ENCODE measurements at places on chromosomes 3 and 15. TPM values are rescaled to one million over a fixed set of nuclear protein-coding genes. Genes with fewer than 3 reads are reported as not detected.

GOLGA6B gene
- total RNA-seq = not detected

SPATA12 gene
- total RNA-seq = 0.12 TPM

DNA sequence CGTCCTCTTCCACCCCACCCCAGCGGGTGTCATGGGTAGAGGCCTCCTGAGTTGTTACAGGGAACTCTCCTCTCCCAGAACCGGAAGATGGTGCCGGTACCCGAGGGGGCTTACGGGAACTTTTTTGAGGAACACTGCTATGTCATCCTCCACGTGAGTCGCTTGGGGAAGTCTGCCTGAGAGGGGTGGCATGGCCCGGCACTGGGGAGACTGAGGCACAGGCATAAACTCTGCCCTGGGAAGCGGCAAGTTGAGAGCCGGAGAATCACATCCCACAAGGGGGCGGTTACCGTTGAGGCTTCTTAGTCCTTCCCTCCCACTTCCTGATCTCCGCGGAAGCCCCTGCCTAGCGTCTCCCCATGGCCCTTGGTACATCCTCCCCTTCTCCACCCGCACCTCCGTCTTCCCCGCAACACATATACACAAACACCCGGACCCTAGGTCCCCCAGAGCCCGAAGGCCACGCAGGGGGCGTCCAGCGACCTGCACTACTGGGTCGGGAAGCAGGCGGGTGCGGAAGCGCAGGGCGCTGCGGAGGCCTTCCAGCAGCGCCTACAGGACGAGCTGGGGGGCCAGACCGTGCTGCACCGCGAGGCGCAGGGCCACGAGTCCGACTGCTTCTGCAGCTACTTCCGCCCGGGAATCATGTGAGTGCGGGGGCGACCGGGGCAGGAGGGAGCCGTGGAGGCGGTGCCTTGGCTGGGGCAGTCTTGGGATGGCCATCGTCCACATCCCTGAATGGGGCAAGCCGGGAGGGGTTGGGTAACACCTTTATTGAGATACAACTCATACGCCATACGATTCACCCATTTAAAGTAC is 3.4 kb downstream of the VILL start:
- no peaks in the 10 kb centered on the region for H3K36me3 ChIP-seq
- peak overlapping the region; percentile 47 for H3K4me3 ChIP-seq
- no peaks in the 10 kb centered on the region for H3K4me1 ChIP-seq
- peak; percentile 61 for DNase-seq
- H3K27ac ChIP-seq = no peak overlapping the region

CCR2 gene
- total RNA-seq = not detected

- no peak overlapping the region for H3K27ac ChIP-seq
- DNase-seq = no peak
- H3K36me3 ChIP-seq = no peaks in the 10 kb centered on the region
- H3K4me1 ChIP-seq = no peaks in the 10 kb centered on the region
- H3K27me3 ChIP-seq = no peaks in the 10 kb centered on the region
Observed at GRCh38 chr3:151446002-151446340, 14.9 kb downstream of the IGSF10 start.

GRCh38 chr3:72490688-72491435 is 357.4 kb downstream of the SHQ1 start:
- H3K4me1 ChIP-seq = no peaks in the 10 kb centered on the region
- no peak overlapping the region for H3K4me3 ChIP-seq
- no peaks in the 10 kb centered on the region for H3K27me3 ChIP-seq
- no peak overlapping the region for H3K27ac ChIP-seq
- no peaks in the 10 kb centered on the region for H3K36me3 ChIP-seq

COL6A6 gene
- total RNA-seq = 0.22 TPM

DNA sequence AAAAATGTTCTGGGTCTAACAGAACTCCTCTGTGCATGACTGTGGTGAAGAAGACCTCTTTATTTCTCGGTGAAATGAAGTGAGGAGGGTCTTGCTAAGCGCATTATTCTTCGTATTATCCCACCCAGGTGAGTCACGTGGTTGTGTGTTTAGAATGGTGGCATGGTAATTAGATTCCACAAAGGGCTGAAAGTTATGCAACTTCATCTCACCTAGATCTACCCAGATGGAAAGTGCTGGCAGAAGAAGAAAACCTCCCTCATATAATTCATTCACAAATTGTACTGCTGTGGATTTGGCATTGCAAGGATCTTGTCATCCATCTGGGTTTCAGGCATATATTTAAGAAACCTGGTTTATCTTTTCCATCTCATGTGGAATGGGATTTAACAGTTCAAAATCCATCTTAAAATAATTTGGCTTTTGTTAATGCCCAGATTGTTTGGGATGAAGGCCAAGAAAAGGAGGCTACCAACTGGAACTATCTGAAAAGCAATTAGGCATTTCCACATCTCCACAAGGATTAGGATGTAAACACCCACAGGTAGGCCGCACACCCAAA is 175.3 kb downstream of the PLCL2 start:
- DNase-seq = no peak
- H3K36me3 ChIP-seq = no peaks in the 10 kb centered on the region
- no peaks in the 10 kb centered on the region for H3K27me3 ChIP-seq
- H3K4me3 ChIP-seq = no peak overlapping the region
- no peak overlapping the region for H3K27ac ChIP-seq

CPA3 gene
- not detected for total RNA-seq

GRCh38 chr3:17065315-17065714 is 180.6 kb downstream of the PLCL2 start:
- H3K4me1 ChIP-seq = peaks cover 2% of the 10 kb centered on the region
- DNase-seq = no peak
- no peaks in the 10 kb centered on the region for H3K27me3 ChIP-seq
- H3K27ac ChIP-seq = no peak overlapping the region

DNA sequence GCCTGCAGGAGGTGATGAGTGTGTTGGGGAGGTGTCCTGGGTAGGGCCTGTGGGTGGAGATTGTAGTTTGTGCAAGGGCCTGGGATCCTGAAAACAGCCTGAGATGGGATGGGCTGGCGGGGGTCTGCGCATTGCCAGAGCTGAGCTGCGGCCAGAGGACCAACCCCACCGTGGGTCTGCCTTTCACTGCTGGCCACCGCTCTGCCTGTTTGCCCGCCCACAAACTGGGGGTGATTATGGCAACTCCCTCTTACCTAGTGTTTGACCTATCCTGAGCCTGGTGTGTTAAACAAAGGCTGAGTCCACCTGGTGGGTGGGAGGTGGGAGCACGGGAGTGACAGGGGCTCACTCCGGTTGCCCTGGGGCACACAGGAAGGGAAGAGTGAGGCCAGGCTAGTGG is 9.8 kb downstream of the ABTB1 start:
- no peak for DNase-seq
- no peak overlapping the region for H3K27ac ChIP-seq
- no peaks in the 10 kb centered on the region for H3K36me3 ChIP-seq

DNA sequence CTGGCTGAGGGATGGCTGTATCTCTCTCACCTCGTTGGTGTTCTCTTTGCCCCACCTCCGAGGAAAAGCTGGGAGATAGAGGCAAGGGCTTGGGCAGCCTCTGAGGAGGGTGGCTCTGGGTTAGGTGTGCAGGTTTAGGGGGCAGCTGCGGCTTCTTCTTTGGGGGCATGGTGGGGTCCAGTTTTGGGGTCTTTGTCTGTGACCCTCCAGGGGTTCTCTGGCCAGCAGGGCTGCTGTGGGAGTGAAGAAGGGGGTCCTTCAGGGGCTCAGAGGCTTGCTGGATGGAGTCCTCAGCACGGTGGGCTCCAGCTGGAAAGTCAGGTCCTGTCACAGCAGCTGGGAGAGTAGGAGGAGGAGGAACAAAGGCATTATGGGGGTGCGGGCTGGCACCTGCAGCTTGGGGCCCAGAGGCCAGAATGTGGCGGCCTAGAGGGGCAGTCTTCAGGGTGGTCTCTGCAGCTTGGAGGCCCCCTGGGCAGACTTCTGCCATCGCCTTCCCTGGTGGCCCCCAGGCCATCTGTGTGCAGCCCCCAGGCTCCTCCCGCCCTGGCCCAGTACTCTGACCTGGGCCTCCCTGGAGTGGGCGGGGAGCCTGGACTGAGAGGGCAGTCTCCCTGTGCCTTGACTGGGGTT is 7.0 kb downstream of the XIRP1 start:
- no peak overlapping the region for H3K4me3 ChIP-seq
- H3K27me3 ChIP-seq = no peaks in the 10 kb centered on the region
- DNase-seq = no peak
- H3K4me1 ChIP-seq = peaks cover 1% of the 10 kb centered on the region

DNA sequence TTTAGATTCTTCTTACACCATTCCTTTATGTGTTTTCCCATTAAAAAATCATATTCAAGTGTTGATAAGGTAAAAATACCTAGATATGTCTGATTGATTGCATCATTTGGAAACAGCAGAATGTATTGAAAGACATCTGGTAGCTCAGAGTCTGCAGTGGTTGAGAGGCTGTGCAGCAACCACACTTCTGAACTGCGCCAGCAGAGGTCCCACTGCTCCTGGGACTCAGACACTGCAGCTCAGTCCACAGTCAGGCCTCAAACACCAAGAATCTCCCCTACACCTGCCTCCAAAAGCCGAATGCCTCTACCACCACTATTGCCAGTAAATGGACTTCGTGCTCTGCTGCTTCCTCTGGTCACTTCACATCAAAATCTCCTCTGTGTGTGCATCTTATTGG is 176.9 kb upstream of the LMCD1 start:
- H3K27ac ChIP-seq = no peak overlapping the region
- no peaks in the 10 kb centered on the region for H3K4me1 ChIP-seq
- no peak overlapping the region for H3K4me3 ChIP-seq
- peak; percentile 56 for DNase-seq
- no peaks in the 10 kb centered on the region for H3K27me3 ChIP-seq

- no peak overlapping the region for H3K27ac ChIP-seq
- H3K4me3 ChIP-seq = no peak overlapping the region
- DNase-seq = no peak
- H3K27me3 ChIP-seq = no peaks in the 10 kb centered on the region
Observed at GRCh38 chr3:121998611-121999473, 23.2 kb downstream of the ILDR1 start.

DNA sequence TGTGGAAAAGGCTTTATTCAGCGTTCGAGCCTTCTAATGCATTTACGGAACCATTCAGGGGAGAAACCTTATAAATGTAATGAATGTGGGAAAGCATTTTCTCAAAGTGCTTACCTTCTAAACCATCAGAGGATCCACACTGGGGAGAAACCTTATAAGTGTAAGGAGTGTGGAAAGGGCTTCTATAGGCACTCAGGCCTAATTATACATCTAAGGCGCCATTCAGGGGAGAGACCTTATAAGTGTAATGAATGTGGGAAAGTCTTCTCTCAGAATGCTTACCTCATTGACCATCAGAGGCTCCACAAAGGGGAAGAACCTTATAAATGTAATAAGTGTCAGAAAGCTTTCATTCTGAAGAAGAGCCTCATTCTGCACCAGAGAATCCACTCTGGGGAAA is 6.2 kb upstream of the ZNF35 start:
- H3K27me3 ChIP-seq = no peaks in the 10 kb centered on the region
- no peak for DNase-seq
- H3K36me3 ChIP-seq = peaks cover 61% of the 10 kb centered on the region
- no peak overlapping the region for H3K4me3 ChIP-seq
- no peak overlapping the region for H3K27ac ChIP-seq
- H3K4me1 ChIP-seq = no peaks in the 10 kb centered on the region

- H3K27me3 ChIP-seq = no peaks in the 10 kb centered on the region
- no peak overlapping the region for H3K4me3 ChIP-seq
- H3K4me1 ChIP-seq = peaks cover 35% of the 10 kb centered on the region
Observed at GRCh38 chr15:32861761-32862160, 144.0 kb downstream of the GREM1 start.

HOMER2 gene
- total RNA-seq = 25.4 TPM

- H3K36me3 ChIP-seq = no peaks in the 10 kb centered on the region
- no peak overlapping the region for H3K27ac ChIP-seq
- peaks cover 14% of the 10 kb centered on the region for H3K4me1 ChIP-seq
- no peaks in the 10 kb centered on the region for H3K27me3 ChIP-seq
Observed at GRCh38 chr15:63313825-63314224, 36.4 kb downstream of the APH1B start.

GRCh38 chr15:42507514-42507913 is 12.1 kb downstream of the SNAP23 start:
- no peaks in the 10 kb centered on the region for H3K27me3 ChIP-seq
- DNase-seq = no peak
- no peak overlapping the region for H3K27ac ChIP-seq
- H3K4me1 ChIP-seq = no peaks in the 10 kb centered on the region
- H3K4me3 ChIP-seq = no peak overlapping the region

DNA sequence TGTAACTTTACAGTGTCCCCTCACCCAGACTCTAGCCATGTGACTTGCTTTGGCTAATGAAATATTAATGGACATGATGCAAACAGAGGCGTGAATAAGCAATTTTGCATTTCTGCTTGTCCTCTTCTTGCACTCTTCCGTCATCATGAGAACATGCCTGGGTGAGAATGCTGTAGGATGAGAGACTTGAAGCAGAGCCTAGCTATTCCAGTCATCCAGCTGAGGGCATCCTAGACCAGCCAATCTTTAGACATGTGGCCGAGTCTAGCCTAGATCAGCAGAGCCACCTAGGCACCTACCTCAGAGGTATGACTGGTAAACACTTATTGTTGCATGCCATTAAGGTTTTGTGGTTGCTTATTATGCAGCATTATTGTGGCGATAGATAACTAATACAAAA is 450.5 kb upstream of the AZI2 start:
- DNase-seq = peak; percentile 37
- no peaks in the 10 kb centered on the region for H3K36me3 ChIP-seq
- peaks cover 2% of the 10 kb centered on the region for H3K27me3 ChIP-seq
- H3K4me1 ChIP-seq = no peaks in the 10 kb centered on the region
- no peak overlapping the region for H3K27ac ChIP-seq
- H3K4me3 ChIP-seq = no peak overlapping the region

DNA sequence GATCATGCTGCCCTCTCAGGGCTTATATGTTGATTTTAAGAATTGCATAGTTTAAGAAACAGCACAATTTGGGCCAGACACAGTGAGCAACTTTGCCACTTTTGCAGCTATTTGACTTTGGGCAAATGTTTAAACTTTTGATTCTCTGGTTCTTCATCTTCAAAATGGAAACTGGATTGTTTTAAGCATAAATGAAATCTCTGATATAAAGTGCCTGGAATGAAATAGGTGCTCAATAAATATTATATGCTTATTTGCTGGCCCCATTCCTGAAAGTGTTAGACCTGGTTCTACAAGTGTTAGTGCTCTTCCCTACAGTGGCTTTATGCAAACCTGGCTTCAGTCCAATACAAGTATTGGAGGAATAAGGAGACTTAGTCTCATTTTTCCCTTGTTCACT is 33.1 kb upstream of the TSC22D2 start:
- peaks cover 38% of the 10 kb centered on the region for H3K4me1 ChIP-seq
- DNase-seq = no peak
- H3K36me3 ChIP-seq = no peaks in the 10 kb centered on the region
- no peak overlapping the region for H3K4me3 ChIP-seq

- H3K27ac ChIP-seq = no peak overlapping the region
- peaks cover 16% of the 10 kb centered on the region for H3K4me1 ChIP-seq
- no peak for DNase-seq
- no peak overlapping the region for H3K4me3 ChIP-seq
- no peaks in the 10 kb centered on the region for H3K36me3 ChIP-seq
- H3K27me3 ChIP-seq = no peaks in the 10 kb centered on the region
Observed at GRCh38 chr3:139557041-139557440, 17.5 kb upstream of the RBP1 start.

INSYN1 gene
- total RNA-seq = 0.17 TPM

DNA sequence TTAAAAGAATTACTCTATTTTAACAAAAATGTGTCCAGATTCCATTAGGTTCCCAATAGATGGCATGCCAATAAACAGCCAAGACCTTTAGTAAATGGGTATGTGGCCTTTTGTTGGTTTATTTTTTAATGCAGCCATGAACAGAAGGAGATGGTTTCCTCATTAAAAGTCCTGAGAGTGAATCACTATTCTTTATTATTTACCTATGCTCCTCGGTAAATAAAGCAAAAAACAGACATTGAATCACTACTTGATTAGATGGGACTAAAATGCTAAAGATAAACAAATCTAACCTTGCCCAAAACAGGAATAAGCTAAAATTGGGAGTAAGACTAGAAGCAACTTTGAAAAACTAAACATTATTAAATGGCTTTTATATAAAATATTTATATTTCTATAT is 94.2 kb downstream of the TNIK start:
- no peak overlapping the region for H3K4me3 ChIP-seq
- H3K36me3 ChIP-seq = no peaks in the 10 kb centered on the region
